Ammon's horn (tissue), 1 donor: ENCODE measurements at places on chromosomes 1 and 21.

DNA sequence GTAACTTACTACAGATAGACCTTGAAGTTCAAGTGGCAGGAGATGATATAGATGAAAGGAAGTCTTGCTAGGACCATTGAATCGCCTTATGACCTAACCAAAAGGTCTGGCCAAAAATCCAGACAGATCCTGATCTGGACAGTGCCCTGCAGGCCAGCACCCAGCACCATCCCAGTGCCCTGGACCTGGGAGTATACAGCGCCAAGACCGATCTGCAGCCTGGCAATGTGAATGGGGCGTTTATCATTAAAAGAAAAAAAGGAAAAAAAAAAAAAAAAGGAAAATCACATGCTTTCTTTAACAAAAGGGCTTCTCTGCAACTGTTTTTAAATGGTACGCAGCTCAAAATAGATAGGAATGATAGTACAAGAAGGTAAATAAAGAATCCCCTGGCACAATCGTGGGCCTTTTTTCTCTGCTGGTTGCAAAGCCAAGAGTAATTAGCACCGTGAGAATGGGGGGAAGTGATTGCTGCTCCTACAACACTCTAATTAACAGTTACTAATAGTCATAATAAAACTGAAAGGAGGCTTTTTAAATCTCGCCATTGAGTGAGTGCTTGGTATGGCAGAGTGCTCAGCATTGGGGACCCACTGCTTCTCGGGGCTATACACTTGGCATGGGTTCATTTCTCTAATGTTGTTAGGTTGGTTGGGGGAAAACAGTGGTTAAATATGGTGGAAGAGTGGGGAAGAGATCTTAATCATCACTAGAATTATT is 146.7 kb downstream of the KAZN start:
- DNase-seq = no peak

DNA sequence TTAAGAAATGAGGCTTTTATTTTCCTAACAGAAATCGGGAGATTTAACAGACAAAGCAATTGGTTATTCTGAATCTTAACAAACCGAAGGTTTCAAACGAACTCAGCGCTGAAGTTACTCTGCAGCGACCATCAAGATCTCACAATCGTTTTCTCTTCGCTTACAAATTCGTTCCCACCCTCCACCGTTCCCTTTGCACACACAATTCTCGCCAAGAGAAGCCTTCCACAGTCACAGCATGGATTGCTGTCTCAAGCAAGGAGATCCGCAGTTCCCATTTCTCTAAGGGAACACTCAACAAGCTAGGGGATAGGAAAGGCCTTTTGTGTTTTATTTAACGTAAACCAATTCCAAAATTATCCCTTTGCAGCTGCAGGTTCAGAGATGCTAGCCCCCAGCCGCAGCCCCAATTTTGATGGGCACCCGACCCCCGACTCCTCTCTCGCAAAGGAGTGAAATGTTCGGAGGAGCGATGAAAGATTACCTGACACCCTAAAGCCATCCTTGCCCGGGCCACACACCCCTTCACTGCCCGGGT is 755 bp downstream of the FBXO42 start:
- DNase-seq = peak; percentile 59

- DNase-seq = no peak
These were observed 179.6 kb downstream of the PLPP3 start for GRCh38 chr1:56399795-56400194.

- DNase-seq = no peak
These were observed 7.6 kb upstream of the INPP5B start for GRCh38 chr1:37954316-37954971.

- DNase-seq = peak; percentile 92
These were observed 139.6 kb downstream of the BRINP2 start for GRCh38 chr1:177310326-177310725.

GRCh38 chr1:90716243-90716551 is 905 bp downstream of the BARHL2 start:
- no peak for DNase-seq
